T-cell (primary cell): ENCODE measurements at places on chromosomes 6 and 20.

DNA sequence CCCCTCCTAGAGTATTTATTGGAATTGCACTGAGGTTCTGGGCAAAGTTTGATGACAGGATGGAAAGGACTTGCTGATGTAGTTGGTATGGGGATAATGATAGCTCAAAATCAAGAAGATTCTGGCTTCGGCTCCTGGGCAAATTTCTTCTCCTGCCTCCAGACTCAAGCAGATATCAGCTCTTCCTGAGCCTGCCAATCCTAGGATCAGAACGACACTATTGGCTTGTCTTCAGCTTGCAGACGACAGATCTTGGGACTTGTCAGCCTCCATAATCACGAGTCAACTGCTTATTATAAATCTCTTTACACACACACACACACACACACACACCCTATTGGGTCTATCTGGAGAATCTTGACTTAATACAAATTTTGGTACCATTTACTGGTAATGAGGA, 131.1 kb downstream of the PREX1 start:
- no peak for DNase-seq

GRCh38 chr20:14879020-14879697, 541.7 kb upstream of the FLRT3 start:
- no peak for DNase-seq

DNA sequence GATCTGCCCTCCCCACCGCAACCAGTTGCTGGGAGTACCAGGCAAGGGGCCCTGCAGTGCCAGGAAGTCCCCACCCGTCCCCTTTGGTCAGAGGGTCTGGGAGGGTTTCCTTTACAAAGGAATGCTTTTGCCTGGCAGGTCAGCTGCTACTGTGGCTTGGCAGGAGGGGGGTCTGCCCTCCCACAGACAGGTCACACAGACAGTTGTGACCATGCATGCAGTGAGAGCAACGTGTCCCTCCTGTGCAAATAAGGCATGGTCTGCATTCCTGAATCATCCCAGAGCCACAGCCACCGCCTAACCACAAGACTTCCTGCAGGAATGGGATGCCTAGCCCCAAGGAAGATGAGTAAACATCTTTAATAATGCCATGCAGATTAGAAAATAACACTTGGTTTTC, 439 bp upstream of the F13A1 start:
- no peak for DNase-seq

- no peak for DNase-seq
These were observed 302.8 kb downstream of the BTBD9 start for GRCh38 chr6:38336922-38337321.

DNA sequence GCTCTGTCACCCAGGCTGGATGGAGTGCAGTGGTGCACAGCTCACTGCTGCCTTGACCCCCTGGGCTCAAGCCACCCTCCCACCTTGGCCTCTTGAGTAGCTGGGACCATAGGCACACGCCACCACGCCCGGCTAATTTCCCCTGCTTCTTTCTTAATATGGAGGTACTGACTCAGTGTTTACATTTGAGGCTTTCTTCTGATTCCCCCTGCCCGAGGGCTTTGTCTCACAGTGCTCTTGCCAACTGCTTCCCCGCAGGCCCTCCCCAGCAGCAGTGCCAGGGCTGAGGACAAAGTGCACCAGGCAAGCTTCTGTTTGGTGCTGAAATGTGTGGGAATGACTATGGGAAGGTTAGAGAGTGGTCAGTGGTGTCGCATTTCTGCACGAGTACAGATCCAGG, 34.8 kb downstream of the NR2E1 start:
- no peak for DNase-seq

- no peak for DNase-seq
These were observed 655.7 kb upstream of the HS3ST5 start for GRCh38 chr6:114998492-114998891.

- no peak for DNase-seq
These were observed 59.5 kb downstream of the VEGFA start for GRCh38 chr6:43829470-43829869.

GRCh38 chr6:108902382-108902792, 54.2 kb downstream of the ARMC2 start:
- DNase-seq, result no peak

DNA sequence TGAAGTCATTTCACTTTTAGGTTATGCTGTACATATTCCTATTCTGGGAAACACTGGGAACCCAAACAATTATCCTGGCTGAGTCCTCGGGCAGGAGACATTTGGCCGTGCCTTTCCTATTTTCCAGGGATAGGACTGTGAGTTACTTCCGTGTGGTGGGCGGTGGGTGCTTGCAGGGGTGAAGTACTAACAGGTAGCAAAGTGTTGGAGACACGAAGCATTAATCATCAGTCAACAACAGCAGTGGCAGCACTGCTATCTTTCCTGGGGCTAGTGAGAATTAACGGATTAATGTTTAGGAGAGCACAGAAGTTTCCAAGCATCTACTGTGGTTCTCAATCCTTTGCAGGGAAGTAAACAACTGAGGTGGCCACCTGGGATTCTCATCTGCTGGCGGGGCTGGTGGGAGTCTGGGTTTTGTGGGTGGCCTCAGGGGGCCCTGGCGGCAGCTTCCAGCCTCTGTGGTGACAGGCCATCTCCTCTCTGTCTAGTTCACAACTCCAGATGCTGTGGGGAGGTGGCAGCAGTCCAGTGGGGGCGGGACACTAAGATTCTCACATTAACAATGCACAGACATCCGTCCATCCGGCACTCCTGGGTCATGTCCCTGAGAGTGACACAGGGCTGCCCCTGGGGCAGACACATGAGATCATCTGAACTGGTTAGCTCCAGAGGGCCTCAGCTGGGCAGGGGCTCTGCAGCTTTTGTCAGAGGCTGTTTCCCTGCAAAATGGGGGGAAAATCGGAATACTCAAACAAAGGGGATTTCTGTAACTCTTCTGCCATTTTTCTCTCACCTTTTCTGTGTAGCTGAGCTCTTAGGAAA, 90.9 kb downstream of the GJA10 start:
- DNase-seq, result no peak

DNA sequence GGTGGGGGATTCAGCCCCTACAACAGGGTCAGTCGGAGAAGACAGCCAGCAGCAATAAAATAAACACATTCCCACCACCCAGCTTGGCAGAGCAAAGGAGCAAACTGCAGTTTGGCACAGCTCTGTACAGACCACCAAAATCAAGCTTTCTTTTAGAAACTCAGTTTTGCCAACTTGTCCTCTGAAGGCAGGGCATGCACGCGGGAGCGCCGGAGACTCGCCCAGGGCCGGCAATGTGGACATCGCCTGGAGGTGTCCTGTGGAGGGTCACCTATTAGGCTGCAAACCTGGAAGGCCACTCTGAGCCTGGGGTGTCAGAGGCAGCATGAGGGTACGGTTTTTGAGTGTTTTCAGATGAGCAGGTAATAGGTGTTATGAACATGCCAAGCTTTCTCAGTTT, 34.7 kb downstream of the TMEM242 start:
- DNase-seq, result no peak

- DNase-seq, result no peak
These were observed 553.0 kb upstream of the ADGRB3 start for GRCh38 chr6:68082086-68082485.

DNA sequence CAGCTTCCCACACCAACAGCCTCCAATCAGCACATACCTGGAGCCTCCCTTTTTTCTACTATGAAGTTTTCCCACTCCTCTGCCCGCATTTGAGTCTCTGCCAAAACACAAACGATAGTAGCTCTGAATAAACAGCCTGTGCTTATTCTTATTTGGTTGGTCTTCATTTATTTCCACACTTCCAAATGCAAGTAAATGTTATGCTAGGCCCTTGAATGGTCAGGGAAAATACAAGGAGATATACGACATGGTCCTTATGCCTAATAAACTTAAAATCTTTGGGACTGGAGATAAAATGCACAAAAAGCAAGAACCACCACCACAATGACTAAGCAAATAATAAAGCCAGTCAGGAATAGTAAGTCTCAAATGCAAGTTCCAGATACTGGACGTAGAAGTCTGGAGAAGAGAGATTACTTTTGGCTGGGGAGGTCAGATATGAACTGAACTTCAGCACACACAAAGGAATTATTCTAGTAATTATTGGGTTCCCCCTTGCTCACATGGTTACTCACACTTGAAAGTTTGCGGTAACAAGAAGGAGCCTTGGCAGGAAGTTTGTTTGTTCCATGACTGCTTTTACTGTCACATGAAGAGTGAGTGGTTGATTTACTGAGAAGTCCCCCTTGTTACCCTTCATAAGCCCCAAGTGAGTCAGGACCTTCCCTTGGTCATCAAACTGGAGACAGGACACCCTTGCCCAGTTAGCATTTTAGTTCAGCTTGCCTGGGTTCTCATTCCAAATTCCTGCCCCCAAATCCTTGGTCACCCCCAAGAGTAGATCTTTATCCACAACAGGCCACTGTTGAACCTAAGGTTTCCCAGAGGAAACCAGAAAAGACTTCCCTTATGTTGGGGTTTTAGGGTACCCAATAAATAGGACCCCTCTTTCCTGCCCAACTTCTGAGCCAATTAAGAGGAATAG, 511.2 kb upstream of the JARID2 start:
- DNase-seq, result no peak

- DNase-seq, result no peak
These were observed 15.0 kb downstream of the FITM2 start for GRCh38 chr20:44296011-44296410.

DNA sequence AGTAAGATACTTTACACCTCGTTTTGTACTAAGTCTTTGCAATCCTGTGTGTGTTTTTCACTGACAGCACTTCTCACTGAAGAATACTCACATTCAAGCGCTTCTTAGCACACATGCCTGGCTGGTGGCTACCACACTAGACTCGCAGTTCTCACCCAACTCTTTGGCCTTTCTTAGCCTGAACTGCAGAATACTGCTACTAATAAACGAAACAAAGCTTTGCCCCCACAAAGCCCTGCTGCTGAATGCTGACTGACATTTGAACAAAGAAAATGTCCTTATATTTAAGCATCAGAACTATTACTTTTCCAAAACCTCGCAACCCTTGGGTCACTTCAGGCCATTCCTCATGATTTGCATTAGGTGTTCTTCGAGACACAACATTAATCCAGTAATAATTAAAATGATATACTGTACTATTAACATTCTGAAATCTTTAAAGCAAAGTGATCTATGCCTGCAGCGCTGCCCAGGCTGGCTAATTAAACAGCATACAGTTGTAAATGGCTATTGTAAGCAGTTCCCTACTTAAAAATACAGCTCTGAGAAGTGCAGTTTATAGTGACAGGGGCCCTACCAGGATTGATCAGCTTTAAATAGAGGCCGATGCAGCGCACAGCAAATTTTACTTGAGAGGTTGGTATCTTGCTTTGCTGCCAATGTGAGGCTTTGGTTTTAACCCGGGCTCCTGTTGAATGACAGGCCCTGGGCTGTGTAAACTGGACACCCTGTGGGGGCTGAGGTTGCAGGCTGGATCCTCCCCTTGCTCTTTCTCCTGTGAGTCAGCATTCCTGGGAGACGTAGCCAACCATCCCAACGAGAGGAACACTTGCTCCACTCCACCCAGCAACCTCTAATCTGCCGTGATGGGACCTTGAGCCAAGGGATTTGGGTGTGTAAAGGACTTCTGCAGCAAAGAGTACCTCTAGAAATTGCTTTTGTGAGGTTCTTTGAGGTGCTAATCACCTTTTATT, 899.0 kb downstream of the TFAP2A start:
- no peak for DNase-seq

DNA sequence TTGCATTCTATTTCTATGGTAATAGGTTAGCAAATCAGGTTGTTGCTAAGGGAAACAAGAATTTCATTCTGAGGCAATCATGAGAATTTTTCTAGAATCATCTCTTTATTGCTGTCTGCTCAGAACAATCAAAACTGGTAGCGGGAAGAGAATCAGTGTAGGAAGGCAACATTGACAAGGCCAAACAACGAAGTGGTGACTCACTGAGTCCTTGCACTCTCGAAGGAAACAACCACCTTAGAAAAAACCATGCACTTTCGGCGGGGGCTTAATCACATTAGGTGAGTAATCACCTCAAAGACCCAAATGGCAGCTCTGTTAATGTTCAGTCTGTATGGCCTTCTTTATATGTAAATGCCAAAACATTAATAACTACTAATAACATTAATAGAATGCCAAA, 78.8 kb upstream of the MAP7 start:
- no peak for DNase-seq

- DNase-seq, result no peak
These were observed at the start of gene TCF15 for GRCh38 chr20:610130-611046. Gene TCF15 (minus strand): TSS chr20:610309. CDS start chr20:610237, 72 bp downstream.

GRCh38 chr6:156777577-156778453, 637 bp downstream of the ARID1B start:
- peak; percentile 60 for DNase-seq

DNA sequence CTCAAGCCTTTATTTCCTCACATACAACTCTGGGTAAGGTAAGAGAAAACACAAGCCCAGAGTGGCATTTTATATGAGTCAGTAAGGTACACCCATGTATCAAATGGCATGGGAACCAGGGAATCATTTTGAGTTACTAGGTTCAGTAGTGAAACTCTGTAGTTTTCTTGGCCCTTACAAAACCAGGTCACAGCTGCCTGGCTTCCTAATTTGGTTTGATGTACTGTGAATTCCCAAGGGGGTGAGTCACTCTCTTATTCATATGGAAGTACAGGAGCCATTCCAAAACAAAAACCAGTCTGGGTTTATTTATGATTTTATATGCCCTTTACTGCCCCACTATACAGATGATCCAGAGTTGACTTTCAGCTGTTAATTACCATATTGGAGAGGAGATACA, 70.7 kb downstream of the PDE7B start:
- DNase-seq, result no peak

GRCh38 chr20:49866051-49866450, 49.3 kb downstream of the SPATA2 start:
- no peak for DNase-seq

DNA sequence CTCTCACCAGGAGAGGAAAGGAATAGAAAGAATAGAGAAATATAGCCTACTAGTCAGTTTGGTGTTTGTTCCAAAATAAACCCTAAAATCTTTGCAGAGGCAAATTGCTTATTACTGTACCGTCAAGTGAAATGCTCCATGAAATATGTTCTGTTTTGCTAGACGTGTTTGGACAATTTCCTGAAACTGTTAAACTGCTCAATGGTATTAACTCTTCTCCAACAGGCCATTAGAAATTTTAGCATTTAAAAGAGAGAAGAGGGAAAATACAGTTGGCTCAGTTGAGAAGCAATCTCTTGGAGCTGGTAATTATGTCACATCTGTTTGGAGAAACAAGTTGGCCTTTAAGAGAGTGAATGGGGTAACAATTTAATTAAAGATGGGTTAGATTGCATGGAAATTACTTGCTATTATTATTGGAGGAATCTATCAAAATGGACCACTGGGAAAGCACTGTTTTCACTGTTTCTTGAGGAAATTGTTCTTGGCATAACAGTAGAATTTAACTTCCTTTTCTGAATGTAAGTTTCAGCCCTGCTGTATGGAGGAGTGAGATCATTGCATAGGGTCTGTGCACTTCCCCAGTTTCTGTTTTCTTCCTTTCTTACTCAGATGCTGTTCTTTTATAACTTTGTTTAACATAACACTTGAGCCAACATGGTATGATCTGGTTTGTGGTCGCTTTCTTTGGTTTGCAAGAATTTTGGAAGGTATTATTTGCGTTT, 373.6 kb downstream of the PLCB1 start:
- no peak for DNase-seq
